ENCODE measurements at places on chromosomes 7 and 10.

GRCh38 chr7:41656366-41656765 lies 46.5 kb downstream of the INHBA start:
- H3K4me3 ChIP-seq = no peak overlapping the region
- no peaks in the 10 kb centered on the region for H3K27me3 ChIP-seq
- H3K36me3 ChIP-seq = no peaks in the 10 kb centered on the region
- no peaks in the 10 kb centered on the region for H3K4me1 ChIP-seq

DNA sequence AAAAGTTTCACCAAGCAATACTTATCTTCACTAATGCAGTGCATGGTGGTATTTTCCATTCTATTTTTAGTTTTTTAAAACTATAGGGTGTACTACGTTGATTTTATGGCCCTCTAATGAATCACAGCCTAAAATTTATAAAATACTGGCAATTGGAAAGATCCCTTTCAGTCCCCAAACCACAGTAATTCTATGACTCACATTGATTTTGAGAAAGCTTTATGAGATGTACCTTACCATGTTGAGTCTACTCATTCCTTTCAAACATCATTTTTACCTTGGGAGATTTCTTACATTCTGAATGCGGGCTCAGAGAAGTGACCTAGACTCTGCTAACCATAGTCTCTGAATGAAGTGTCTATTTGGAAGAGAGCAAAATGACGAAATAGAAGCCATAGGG lies 141.6 kb downstream of the GPR85 start:
- no peak overlapping the region for H3K27ac ChIP-seq
- no peak overlapping the region for H3K4me3 ChIP-seq
- H3K27me3 ChIP-seq = no peaks in the 10 kb centered on the region
- DNase-seq = no peak
- H3K36me3 ChIP-seq = no peaks in the 10 kb centered on the region

- no peak for DNase-seq
- H3K27me3 ChIP-seq = no peaks in the 10 kb centered on the region
- H3K36me3 ChIP-seq = 0 out of 2 replicates have a peak, but pooled peaks cover 2% of the 10 kb centered on the region
- H3K27ac ChIP-seq = no peak overlapping the region
- peaks cover 30% of the 10 kb centered on the region for H3K4me1 ChIP-seq
These were observed 112.7 kb downstream of the ICA1 start for GRCh38 chr7:8149222-8149621.

GRCh38 chr10:112858986-112859651 lies 90.9 kb upstream of the TCF7L2 start:
- H3K36me3 ChIP-seq = no peaks in the 10 kb centered on the region
- no peak for DNase-seq
- no peak overlapping the region for H3K4me3 ChIP-seq
- H3K27me3 ChIP-seq = no peaks in the 10 kb centered on the region
- H3K4me1 ChIP-seq = no peaks in the 10 kb centered on the region

DNA sequence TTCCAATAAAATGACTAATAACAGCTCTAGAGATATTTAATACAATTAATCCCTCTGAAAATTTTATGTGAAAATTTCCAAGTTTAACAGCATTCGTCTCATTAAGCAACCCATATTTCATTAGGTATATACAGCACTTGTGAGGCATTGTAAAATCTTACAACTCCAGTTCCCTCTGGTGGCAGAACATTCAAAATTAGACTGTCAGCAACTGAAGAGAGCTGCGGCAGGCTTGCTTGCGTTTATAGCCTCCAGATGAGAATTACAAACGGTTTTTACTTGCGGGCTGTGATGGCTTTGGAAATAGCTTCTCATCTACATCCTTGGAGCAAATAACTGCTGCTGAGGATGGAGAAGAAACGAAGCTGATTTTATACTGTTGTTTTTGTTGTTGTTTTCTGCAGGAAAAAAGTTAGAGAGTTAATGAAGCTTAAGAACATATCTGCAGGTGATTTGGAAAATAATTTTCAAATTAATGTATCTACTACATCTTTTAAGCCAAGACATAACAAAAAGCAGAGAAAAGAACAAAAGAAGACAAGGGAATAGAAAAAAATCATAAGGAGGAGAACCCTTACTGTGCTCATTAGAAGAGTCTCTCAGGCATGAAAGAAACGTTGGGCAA lies 171.3 kb downstream of the MAGI2 start:
- H3K36me3 ChIP-seq = no peaks in the 10 kb centered on the region
- H3K27me3 ChIP-seq = no peaks in the 10 kb centered on the region
- peak; percentile 53 for DNase-seq
- no peak overlapping the region for H3K27ac ChIP-seq
- H3K4me3 ChIP-seq = no peak overlapping the region

DNA sequence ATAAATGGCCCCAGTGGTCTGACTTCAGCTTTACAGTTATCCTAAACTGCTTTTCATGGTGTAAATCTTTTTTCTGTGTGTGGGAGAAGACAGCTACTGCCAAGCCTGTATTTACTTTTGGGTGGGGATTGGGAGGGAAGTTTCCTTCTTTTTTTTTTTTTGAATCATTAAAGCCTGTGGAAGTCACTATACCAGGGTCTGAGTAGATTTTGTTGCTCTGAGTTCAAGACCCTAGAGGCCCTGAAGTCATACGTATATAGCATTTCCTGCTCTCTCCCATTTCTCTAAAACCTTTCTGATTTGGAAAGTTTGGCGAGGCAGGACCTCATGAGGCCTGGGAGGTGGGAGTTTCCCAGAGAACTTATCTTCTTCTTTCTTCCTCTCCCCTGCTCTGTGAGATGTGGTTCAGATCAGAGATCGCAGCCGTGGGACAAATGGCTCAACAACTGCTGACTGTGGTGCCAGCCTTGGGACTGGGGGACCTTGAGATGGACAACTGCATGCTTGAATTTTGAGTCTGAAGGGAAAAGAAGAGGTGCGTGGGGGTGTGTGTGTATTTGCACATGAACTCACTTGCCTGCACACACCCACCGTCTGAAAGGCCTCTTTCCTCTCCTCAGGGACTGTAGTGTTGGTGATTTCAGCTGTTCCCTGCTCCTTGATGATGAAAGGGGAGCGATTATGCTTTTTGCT lies 18.1 kb downstream of the LRMDA start:
- no peak overlapping the region for H3K27ac ChIP-seq

GRCh38 chr7:85851571-85852193 lies 664.8 kb upstream of the SEMA3D start:
- no peaks in the 10 kb centered on the region for H3K36me3 ChIP-seq
- no peaks in the 10 kb centered on the region for H3K27me3 ChIP-seq
- no peak overlapping the region for H3K4me3 ChIP-seq
- peak; percentile 42 for DNase-seq

- no peak overlapping the region for H3K4me3 ChIP-seq
- no peak overlapping the region for H3K27ac ChIP-seq
- peaks cover 4% of the 10 kb centered on the region for H3K4me1 ChIP-seq
- no peaks in the 10 kb centered on the region for H3K36me3 ChIP-seq
- H3K27me3 ChIP-seq = no peaks in the 10 kb centered on the region
These were observed 19.8 kb downstream of the CFAP70 start for GRCh38 chr10:73338801-73339368.

DNA sequence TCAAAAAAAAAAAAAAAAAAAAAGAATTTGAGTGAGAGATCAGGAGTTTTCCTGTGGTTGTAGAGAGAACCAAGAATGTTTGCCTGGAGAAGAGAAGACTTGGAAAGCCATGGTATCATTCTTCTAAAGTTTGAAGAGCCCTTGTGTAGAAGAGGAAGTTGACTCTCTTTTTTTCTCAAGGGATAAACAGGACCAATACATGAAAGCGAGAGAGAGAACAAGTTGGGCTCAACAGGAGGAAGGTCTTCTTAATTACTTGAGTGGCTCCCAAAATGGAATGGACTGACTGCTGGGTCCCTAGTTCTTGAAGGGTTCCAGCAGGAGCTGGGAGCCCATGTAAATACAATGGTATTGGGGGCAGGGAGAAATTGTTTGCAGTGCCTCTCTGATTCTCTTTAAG lies 173.3 kb upstream of the ADO start:
- H3K4me3 ChIP-seq = no peak overlapping the region
- no peak overlapping the region for H3K27ac ChIP-seq
- no peak for DNase-seq

- H3K27ac ChIP-seq = no peak overlapping the region
- no peaks in the 10 kb centered on the region for H3K27me3 ChIP-seq
- no peak for DNase-seq
- no peaks in the 10 kb centered on the region for H3K36me3 ChIP-seq
These were observed 998.7 kb downstream of the LRMDA start for GRCh38 chr10:76430061-76430645.

DNA sequence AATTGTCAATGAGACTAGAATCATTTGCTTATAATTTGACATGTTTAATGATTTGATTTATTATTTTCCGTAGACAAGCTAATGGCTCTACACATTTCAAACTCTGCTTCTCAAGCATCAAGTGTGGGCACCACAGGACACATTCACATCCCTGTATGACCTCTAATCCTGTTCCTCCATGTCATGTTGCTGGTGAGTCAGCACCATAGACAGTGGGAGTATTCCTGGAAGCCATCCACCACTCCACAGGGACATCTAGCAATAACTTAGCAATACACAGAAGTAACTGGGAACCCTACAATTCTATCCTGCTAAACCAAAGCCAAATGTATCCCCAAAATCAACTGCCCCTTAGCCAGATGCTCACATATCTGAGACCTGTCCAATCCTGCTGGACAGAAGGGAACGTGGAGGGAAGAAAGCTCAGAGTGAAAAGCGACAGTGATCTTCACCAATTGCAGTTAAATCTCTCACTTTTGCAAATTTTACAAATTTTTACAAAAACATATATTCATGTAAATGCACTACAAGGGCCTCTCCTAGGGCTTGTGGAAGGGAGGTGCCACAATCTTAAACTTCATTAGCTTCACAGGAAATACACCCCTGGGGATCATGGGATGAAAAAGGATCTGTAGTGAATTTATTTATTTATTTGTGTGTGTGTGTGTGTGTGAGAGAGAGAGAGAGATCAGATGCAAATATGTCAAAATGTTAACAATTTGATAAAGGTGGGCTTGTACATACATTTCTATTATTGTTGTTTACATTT lies 126.5 kb downstream of the GFRA1 start:
- no peak overlapping the region for H3K4me3 ChIP-seq
- no peak for DNase-seq
- no peak overlapping the region for H3K27ac ChIP-seq
- H3K27me3 ChIP-seq = no peaks in the 10 kb centered on the region

DNA sequence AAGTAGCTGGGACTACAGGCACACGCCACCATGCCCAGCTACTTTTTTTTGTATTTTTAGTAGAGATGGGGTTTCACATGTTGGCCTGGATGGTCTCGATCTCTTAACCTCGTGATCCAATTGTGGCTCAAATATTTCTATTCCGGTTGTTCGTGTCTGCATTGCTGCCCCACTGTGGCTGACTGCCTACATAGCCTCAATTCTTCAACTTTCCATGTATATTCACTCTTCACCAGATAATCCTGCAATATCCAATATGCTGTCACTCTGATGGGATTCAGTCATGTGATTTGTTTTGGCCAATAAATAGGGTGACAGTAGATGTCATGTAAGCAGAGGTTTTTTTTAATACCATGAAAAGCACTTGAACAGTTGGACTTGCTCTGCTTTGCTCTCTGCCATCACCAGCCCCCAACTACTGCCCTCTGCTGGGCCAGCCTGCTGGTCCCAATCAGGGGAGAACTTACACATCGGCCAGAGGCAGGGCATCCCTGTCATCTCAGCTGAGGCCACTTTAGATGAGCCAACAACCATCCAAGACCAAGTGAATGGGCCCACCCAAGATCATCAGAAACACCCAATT lies 56.7 kb downstream of the NSUN6 start:
- no peaks in the 10 kb centered on the region for H3K27me3 ChIP-seq
- H3K4me1 ChIP-seq = no peaks in the 10 kb centered on the region
- H3K4me3 ChIP-seq = no peak overlapping the region
- peak; percentile 51 for DNase-seq

- no peaks in the 10 kb centered on the region for H3K36me3 ChIP-seq
- H3K27ac ChIP-seq = no peak overlapping the region
- no peaks in the 10 kb centered on the region for H3K27me3 ChIP-seq
- no peak overlapping the region for H3K4me3 ChIP-seq
- no peak for DNase-seq
- peaks cover 10% of the 10 kb centered on the region for H3K4me1 ChIP-seq
These were observed 109.6 kb upstream of the IMMP2L start for GRCh38 chr7:111671927-111672326.

DNA sequence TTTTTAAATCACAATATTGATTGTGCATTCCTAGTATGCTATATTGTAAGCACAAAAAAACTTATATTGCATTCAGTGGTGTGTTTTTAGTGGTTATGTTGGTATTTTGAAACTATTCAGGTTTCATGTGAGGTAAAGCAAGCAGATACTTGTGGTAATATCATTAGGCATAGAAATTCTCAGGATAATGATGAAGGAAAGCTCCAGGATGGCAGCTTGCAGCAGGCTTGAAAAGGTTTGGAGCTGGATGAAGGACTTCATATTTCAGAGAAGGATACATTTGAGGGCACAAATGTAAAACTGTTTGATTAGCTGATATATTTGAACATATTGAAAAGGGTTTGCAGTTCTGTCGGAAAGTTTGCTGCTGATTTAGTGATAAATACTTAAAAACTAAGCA lies 17.5 kb downstream of the TRIM24 start:
- H3K4me1 ChIP-seq = peaks cover 59% of the 10 kb centered on the region
- H3K27ac ChIP-seq = peak overlapping the region; percentile 77
- H3K36me3 ChIP-seq = no peaks in the 10 kb centered on the region
- DNase-seq = no peak
- no peaks in the 10 kb centered on the region for H3K27me3 ChIP-seq

GRCh38 chr7:129890090-129890489 lies 62.7 kb downstream of the UBE2H start:
- no peak overlapping the region for H3K27ac ChIP-seq
- no peaks in the 10 kb centered on the region for H3K27me3 ChIP-seq
- no peak for DNase-seq
- H3K4me3 ChIP-seq = no peak overlapping the region
- no peaks in the 10 kb centered on the region for H3K4me1 ChIP-seq

DNA sequence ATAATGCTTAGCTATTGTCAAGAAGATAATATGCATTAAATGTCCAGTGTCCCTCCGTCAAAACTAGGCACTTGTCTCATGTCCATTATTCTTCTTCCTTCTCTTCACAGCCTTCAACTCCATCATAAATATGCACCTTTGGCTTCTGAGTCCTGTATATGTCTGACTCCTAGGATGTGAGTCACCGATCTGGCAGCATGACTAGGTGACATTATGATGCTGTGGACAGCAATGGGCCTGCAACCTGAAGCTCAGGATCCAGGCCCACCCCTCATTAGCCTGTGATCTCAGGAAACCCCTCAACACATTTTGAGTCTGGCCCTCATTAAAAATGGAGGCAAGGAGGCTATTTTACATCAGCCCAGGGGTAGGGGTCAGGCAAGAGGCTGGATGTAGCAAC lies 362.5 kb upstream of the ZMIZ1 start:
- no peaks in the 10 kb centered on the region for H3K36me3 ChIP-seq
- H3K4me3 ChIP-seq = no peak overlapping the region
- H3K27ac ChIP-seq = no peak overlapping the region
- no peaks in the 10 kb centered on the region for H3K27me3 ChIP-seq
- no peaks in the 10 kb centered on the region for H3K4me1 ChIP-seq
- no peak for DNase-seq

Data from GM23338 (cell line).